Glutamatergic neuron (in vitro differentiated cells): ENCODE measurements at places on chromosomes 3 and 15. TPM values are rescaled to one million over a fixed set of nuclear protein-coding genes. Genes with fewer than 3 reads are reported as not detected.

Gene ABTB1
- 35.0 TPM for total RNA-seq

Gene C3orf52
- 1.4 TPM for total RNA-seq

Gene TRH
- 1.7 TPM for total RNA-seq

GRCh38 chr15:32659340-32660155 is 18.0 kb downstream of the SCG5 start:
- no peak overlapping the region for H3K4me3 ChIP-seq
- no peaks in the 10 kb centered on the region for H3K36me3 ChIP-seq
- no peak overlapping the region for H3K27ac ChIP-seq
- no peaks in the 10 kb centered on the region for H3K4me1 ChIP-seq
- peaks cover 6% of the 10 kb centered on the region for H3K27me3 ChIP-seq

- H3K4me1 ChIP-seq = no peaks in the 10 kb centered on the region
- DNase-seq = no peak
- peaks cover 1% of the 10 kb centered on the region for H3K27me3 ChIP-seq
- no peaks in the 10 kb centered on the region for H3K36me3 ChIP-seq
- H3K27ac ChIP-seq = no peak overlapping the region
These were observed 268.6 kb upstream of the MEIS2 start for GRCh38 chr15:37368961-37369360.

- H3K4me1 ChIP-seq = no peaks in the 10 kb centered on the region
- DNase-seq = no peak
- H3K27me3 ChIP-seq = no peaks in the 10 kb centered on the region
- no peaks in the 10 kb centered on the region for H3K36me3 ChIP-seq
These were observed 45.4 kb upstream of the TSC22D2 start for GRCh38 chr3:150362515-150363302.

GRCh38 chr15:58440922-58441321 is 9.1 kb downstream of the LIPC start:
- H3K27me3 ChIP-seq = peaks cover 4% of the 10 kb centered on the region
- H3K36me3 ChIP-seq = no peaks in the 10 kb centered on the region
- H3K27ac ChIP-seq = peak overlapping the region; percentile 1
- no peak overlapping the region for H3K4me3 ChIP-seq
- peaks cover 20% of the 10 kb centered on the region for H3K4me1 ChIP-seq
- DNase-seq = no peak

DNA sequence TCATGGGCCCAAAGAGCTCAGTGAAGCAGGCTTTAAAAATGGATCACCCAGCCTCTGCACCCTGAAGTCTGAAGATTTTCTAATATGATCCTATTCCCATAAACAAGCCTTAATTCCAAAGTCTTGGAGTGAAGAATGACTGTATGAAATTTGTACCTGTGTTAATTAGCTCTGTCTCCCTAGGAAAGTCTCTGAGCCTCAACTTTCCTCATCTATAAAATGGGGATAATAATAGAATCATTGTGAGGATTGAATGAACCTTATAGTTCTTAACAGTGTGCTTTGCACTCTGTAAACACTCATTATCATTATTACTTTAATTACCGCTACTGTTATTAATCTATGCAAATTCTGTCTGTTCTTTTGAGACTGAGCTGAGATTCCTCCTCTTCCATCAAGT is 61.9 kb downstream of the CDAN1 start:
- H3K4me1 ChIP-seq = peaks cover 3% of the 10 kb centered on the region
- no peak overlapping the region for H3K27ac ChIP-seq
- H3K4me3 ChIP-seq = no peak overlapping the region
- H3K27me3 ChIP-seq = no peaks in the 10 kb centered on the region

GRCh38 chr15:42401544-42402454 is 42.5 kb downstream of the CAPN3 start:
- no peaks in the 10 kb centered on the region for H3K36me3 ChIP-seq
- H3K4me3 ChIP-seq = no peak overlapping the region
- H3K27ac ChIP-seq = no peak overlapping the region
- H3K27me3 ChIP-seq = no peaks in the 10 kb centered on the region
- no peak for DNase-seq
- no peaks in the 10 kb centered on the region for H3K4me1 ChIP-seq

DNA sequence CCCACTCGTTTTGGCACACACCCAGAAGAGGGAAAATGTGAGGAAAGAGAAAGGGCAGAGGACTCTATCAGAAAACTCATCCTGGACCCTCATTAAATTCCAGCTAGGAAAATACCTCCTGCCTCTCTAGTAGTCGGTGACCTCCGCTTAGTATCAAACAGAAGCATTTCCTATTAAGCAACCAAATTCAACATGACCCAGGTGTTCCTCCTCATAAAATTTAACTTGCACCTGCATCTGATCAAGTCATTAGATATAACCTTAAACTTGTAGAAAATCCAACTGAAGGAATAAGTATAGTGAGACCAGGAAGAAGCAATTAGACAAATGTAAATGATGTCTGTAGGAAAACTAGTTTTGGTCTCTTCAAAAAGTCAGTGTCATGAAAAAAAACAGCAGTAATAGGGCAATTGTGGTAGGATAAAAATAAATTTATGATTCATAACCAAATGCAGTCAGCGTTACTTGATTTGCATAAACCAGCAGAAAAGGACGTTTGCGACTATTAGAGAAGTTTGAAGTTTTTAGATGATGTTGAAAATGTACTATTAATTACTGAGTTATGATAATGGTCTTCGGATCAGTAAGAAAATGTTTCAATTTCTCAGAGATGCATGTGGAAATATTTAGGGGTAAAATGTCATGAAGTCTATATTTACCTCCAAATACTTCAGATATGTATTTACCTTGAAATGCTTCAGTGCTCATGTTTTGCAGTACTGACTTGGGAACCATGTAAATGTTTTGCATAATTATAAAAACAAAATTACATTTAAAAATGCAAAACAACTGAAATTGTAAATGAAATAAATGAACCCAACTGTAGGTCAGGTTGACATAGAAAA is 44.6 kb downstream of the LDHAL6B start:
- DNase-seq = no peak
- H3K27ac ChIP-seq = no peak overlapping the region
- H3K4me3 ChIP-seq = no peak overlapping the region
- H3K27me3 ChIP-seq = no peaks in the 10 kb centered on the region
- no peaks in the 10 kb centered on the region for H3K4me1 ChIP-seq

GRCh38 chr15:75153087-75153486 is 48.6 kb upstream of the C15orf39 start:
- no peaks in the 10 kb centered on the region for H3K27me3 ChIP-seq
- H3K36me3 ChIP-seq = peaks cover 18% of the 10 kb centered on the region
- no peak overlapping the region for H3K4me3 ChIP-seq
- DNase-seq = no peak
